Body of pancreas (tissue), 4 donors: ENCODE measurements at places on chromosomes 1 and 21.

DNA sequence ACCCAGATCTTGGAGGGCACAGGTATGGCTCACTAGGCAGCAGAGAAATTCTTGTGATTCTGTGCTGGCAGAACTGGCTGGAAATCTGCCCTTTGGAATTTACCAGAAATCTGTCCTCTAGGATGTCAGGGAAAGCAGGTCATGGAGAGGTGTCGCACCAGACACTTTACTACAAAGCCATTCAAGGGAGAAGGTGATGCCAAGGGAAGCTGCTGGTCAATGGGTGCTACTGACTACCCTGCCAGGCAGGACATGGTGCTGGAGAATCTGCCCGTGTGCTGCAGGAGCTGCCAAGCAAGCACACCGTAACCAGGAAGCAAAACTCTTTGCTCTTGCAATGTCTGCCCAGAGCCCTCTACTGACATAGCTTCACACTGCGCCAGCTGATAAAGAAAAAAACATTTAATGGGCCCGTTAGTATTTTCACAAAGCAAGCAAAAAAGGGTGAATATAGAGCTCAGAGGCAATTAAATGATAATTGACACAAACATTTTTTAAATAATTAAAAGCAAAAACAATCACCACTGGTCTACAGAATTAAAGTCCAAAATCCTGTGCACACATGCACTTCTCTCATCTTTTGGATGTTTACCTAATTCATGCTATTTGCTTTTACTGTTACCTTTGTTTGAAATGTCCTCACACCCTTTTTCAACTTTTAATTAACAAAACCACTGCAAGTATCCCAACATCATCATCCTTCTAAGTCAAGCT, 7.2 kb upstream of the FBXO28 start:
- H3K27ac ChIP-seq, result no peak overlapping the region
- no peaks in the 10 kb centered on the region for H3K4me1 ChIP-seq
- no peaks in the 10 kb centered on the region for H3K27me3 ChIP-seq
- DNase-seq, result peak; percentile 46
- H3K4me3 ChIP-seq, result no peak overlapping the region
- H3K36me3 ChIP-seq, result no peaks in the 10 kb centered on the region

DNA sequence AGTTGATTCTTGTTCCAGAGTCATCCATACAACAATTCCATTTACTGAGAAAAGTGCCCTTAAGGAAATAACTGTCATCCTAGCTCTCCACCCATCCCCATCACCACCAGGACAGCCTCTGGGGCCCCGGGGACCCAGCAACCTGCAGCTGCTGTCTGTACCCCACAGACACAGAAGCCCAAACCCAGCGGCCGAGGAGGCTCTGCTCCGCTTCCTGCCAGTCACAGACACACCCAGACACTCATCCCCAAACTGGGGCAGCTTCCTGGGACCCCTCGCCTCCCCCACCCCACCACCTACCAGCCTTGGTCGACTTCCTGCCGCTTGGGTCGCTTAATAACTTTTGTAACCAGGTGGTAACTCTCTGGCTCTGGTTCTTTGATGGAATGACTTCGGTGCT, 121.6 kb upstream of the SLC25A33 start:
- H3K27me3 ChIP-seq, result no peaks in the 10 kb centered on the region

DNA sequence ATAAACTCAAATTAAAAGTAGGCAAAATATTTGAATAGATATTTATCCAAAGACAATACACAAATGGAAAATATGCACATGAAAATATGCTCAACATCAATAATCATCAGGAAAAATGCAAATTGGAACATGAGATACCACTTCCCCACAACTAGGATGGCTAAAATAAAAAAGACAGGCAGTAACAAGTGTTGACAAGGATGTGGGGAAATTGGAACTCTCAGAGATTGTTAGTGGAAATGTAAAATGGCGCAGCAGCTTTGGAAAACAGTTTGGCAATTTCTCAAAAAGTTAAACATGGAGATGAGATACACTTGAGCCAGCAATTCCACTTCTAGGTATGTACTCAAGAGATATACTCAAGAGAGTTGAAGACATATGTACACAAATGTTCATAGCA, 48.8 kb downstream of the NAV1 start:
- no peaks in the 10 kb centered on the region for H3K4me1 ChIP-seq
- no peak overlapping the region for H3K4me3 ChIP-seq
- H3K36me3 ChIP-seq, result no peaks in the 10 kb centered on the region
- DNase-seq, result no peak
- no peaks in the 10 kb centered on the region for H3K27me3 ChIP-seq

- peaks cover 33% of the 10 kb centered on the region for H3K36me3 ChIP-seq
- peaks cover under 1% of the 10 kb centered on the region for H3K4me1 ChIP-seq
- no peak within 1 kb of the TSS for H3K27ac ChIP-seq
- H3K4me3 ChIP-seq, result no peak within 1 kb of the TSS
- H3K27me3 ChIP-seq, result no peaks in the 10 kb centered on the region
Observed at GRCh38 chr1:75796376-75797272, at the start of gene MSH4. MSH4 (plus strand) TSS chr1:75796882; CDS start chr1:75796986, 104 bp downstream.

DNA sequence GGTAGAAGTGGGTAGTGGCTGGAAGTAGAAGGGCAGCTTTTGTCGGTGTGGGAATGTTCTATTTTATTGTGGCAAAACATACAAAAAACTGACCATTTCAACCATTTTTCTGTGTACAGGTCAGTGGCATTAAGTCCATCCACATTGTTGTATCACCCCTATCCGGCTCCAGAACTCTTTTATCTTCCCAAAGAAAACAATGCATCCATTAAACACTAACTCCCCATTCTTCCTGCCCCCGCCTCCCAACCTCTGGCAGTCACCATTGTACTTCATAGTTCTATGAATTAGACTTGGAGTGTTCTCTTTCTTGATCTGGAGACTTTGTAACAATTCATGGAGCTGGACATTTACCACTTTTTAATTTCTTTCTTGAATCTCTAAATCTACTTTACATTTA, 55.7 kb downstream of the DEGS1 start:
- no peak for DNase-seq
- no peak overlapping the region for H3K4me3 ChIP-seq
- H3K27me3 ChIP-seq, result no peaks in the 10 kb centered on the region
- H3K27ac ChIP-seq, result no peak overlapping the region
- H3K4me1 ChIP-seq, result no peaks in the 10 kb centered on the region

GRCh38 chr1:20485527-20486456, at the start of gene CAMK2N1:
CAMK2N1 (minus strand) TSS chr1:20486210; CDS start chr1:20485379, 831 bp downstream.
- H3K27me3 ChIP-seq, result peaks cover 24% of the 10 kb centered on the region
- H3K4me1 ChIP-seq, result peaks cover 45% of the 10 kb centered on the region
- peak; percentile 67 for DNase-seq

GRCh38 chr1:228061411-228062084, 21.0 kb upstream of the ARF1 start:
- H3K36me3 ChIP-seq, result no peaks in the 10 kb centered on the region
- H3K4me3 ChIP-seq, result no peak overlapping the region
